EL (cell line): ENCODE measurements at places on chromosomes 7 and 10.
A peak's percentile ranks its signal among the peaks of the same experiment; 100 is the strongest.

DNA sequence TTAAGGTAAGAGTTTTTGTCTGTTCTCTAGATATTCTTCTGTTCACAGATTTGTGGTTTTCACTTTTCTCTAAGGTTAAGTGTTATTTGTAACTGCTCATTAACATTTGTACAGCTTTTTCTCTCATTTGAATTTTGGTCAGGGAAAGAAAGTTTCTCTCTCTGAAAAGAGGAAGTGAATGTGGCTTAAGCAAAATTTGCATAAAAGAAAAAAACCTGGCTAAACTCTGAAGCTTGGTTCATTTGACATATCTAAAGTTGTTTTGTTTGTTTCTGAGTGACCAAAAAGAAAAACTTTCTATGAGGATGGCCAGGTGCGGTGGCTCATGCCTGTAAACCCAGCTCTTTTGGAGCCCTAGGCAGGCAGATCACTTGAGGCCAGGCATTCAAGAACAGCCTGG lies 22.0 kb upstream of the SLC26A4 start:
- DNase-seq: no peak

DNA sequence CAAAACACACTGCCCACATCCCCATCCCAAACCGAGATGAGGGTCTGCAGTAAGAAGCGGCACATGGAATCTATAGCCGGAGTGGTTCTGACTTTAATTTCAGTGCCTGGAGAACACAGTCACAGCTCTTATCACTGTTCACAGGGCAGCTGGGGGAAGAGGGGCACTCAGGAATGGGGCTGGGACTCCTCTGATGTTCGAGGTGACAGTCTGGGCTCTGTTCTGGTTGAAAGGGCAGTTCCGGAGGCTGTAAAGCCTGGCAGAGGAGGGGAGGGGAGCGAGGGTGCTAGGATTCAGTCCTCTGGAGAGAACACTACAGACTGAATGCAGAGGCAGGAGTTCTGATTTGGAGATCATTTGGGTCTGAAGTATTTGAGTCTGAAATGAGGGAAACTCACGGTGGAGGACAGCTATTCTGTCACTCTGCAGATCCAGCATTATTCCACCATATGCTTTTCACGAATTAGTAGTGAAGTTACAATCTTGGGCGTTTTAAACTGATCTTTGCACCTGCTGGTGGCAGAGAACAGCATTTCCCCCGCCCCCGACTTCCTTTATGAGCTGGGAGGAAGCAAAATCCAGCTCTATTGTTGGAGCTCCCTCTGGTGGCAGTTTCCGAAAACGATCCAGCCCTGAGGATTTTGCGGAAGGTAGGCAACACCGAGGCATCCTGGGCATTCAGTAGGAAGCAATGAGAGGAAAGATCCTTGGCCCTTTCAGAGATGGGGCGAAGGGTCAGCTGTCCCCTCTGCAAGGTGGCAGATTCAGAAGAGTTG lies 22.7 kb upstream of the KCNK18 start:
- DNase-seq: peak; percentile 75

- DNase-seq: no peak
These were observed 212.7 kb downstream of the HDAC9 start for GRCh38 chr7:18708204-18708603.

DNA sequence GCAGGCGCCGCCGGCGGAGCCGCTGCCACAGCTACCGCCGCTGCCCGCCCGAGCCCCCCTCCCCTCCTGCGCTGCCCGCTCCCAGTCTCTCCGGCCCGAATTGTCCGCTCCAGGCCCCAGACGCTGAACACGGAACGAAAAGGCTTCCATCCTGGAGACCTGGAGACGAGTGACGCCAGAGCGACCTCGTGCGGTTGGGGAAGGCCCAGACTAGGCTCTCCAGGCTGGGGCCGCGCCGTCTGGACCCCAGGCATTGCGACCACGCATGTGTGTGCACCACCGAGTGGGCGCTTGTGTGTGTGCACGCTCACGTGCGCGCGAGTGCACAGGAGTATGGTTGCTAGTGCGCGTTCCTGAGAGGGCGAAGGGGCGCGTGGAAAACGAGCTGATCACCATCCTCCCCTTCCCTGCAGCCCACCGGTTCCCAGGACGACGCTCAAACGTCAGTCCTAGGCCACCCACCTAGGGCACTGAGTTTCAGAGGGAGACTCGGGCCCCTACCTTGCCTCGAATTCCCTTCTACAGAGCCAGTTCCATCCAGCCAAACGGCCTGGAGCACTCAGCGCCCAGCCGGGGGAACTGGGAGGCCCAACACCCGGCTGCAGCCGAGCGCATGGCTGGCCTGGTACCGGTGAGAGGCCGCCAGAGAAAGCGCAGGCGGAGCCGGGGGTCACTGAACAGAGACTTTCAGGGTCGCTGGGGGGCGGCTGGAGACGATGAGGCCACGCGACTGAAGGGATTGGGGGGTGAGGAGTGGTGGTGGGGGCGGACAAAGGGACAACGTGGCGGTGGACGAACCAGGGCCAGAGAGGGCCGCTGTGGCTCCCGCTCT lies 11.6 kb downstream of the LBX1 start:
- DNase-seq: peak; percentile 51

DNA sequence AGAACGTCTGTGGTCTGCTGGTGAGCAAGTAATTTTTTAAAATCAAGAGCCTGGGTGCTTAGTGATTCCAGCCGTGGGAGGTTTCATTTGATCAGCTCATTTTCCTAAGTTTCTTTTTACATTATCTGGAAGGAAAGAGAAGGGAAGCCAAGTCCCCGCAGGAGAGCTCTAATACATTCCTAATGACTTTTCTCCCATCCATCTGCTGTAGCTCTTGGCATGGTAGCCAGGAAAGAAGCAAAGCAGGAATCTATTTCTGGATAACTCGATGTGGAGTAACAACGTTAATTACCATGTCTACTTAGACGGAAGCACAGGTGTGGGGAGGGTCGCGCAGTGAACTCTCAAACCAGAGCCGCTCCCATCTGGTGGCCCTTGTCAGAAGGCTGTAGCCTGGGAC lies 121.9 kb downstream of the PAXIP1 start:
- DNase-seq: no peak

- no peak for DNase-seq
These were observed 63.1 kb upstream of the ADRB1 start for GRCh38 chr10:113980408-113981087.

DNA sequence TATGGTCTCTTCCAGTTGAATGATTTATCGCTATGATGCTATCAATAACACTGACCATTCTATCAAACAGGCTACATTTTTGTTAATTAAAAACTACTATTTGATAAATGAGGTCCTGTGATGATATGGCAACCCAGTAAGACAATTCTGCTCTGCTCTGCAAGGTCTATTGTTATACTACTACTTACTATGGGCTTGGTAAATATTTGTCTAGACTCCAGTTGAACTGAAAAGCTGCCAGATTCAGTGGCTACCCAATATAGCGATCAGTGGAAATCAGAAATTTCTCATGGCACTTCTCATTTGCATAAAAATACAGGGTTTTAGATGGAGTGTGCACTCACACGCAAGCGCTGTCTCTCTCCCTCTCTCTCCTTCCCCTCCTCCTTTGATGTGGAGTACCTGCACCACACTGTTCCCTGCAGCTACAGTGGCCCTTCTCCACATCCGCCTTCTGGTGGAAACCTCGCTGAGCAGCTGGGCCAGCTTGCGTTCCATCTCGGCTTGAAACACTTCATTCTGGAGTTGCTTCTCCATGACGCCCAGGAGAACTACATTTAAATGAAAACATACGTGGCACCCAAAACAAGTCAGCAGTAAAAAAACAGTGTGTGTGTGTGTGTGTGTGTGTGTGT lies 77.9 kb downstream of the KIAA1549 start:
- no peak for DNase-seq

- DNase-seq: no peak
These were observed 221.4 kb upstream of the NFE2L3 start for GRCh38 chr7:25930492-25931048.

DNA sequence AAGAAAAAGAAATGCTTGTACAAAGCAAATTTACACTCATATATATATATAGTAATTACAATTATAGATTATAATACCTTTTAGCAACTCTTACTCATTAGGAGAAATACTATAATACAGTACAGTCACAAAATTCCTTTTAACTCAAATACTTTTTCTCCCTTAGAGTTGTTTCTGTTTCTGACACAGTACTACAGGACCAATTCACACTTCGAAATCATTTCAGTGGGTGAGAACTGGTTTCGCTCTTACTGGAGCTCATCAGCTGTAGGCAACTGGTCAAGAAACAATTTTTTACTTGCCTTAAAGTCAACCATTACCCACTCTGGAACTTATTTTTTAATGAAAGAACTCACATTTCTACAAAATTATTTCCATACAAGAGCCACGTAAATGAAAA lies 6.0 kb downstream of the CCDC186 start:
- no peak for DNase-seq

DNA sequence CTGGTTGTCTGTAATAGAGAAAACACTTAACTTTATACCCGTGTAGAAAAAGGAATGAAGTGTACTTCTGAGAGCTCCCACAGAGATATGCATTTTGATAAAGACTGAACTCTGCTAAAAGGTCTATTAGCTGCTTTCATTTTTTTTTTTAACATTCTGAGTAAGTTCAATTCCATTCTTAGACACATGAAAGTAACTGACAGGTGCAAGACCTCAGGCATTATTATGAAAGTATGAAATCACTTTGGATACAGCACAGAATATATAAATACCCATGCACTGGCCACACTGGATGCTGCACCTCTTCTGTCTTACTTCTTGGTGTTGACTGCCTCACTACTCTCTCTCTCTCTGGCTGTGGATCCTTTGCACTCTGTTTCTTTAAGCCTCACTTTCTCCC lies 46.2 kb downstream of the VWDE start:
- DNase-seq: no peak

- no peak for DNase-seq
These were observed 1.1 kb upstream of the ZNF503 start for GRCh38 chr10:75402486-75403143.

DNA sequence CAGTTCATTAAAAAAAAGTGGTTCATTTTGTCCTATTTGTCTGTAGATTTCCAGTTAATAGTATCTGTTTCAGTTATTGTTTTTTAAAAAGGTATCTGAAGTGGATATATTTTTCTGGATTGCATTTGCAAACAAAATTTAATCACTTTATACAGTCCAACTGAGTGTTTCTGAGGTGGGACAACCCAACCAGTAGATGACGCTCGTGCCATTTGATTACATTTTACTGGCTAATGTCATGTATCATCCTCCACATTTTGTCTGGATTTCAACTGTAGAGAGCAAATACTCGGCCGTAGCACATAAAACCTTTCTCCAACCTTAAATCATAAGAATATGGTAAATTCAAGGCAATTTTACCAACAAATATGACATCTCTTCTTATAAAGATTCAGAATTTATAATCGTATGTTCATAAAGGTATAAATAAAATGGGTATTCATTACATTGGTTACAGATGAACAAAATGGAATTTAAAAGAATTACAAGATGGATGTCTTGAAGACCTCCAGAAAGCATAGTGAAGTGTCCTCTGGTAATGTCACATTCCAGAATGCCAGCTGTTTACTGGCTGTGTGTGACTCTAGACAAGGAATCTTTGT lies 789.0 kb downstream of the PHTF2 start:
- peak; percentile 37 for DNase-seq

DNA sequence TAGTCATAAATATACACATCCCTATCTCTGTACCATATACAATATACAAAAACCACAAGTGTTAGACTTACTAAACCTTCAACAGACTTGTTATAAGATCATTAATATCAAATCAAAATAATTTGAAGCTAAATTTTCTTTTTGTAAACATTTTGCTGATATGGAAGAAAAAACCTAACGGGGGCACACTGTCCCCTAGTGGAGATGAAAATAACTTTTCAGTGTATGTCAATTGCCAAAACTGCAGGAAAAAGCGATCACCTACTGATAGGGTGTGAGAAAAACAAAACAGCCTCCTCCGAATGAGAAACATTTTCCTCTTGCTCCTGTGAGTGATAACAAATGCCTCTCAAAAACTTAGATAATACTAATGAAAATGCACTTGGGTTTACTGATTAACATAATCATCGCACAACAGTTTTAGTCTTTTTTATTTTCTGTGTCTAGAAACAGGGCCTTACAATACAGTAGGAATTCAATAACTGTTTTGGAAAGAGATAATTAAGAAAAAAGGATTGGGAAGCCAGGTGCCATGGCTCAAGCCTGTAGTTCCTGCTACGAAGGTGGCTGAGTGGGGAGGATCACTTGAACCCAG lies 322.7 kb downstream of the CRPPA start:
- peak; percentile 15 for DNase-seq

GRCh38 chr7:135975166-135975565 lies 2.0 kb downstream of the MTPN start:
- DNase-seq: no peak

DNA sequence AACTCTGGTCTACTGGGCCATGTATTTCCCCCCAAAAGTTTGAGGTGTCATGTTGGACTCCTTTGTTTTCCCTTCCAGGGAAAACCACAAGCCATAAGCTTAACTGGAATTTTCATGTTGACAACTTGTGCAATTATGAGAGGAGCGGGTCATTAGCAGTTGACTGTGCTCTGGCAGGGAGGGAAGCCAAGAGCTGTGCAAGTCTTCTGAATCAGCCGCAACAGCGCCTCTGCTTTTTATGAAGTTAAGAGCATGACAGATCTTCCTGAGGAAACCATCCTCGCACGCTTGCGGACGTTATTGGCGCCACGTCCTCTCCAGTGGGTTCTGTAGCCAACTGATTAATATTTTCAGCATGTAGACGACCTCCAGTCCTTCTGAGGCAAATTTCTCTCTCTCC lies 148.7 kb upstream of the MKI67 start:
- no peak for DNase-seq

- no peak for DNase-seq
These were observed 24.0 kb downstream of the GRM3 start for GRCh38 chr7:86667732-86668131.

- DNase-seq: no peak
These were observed 3.5 kb downstream of the HK1 start for GRCh38 chr10:69281507-69282413.

DNA sequence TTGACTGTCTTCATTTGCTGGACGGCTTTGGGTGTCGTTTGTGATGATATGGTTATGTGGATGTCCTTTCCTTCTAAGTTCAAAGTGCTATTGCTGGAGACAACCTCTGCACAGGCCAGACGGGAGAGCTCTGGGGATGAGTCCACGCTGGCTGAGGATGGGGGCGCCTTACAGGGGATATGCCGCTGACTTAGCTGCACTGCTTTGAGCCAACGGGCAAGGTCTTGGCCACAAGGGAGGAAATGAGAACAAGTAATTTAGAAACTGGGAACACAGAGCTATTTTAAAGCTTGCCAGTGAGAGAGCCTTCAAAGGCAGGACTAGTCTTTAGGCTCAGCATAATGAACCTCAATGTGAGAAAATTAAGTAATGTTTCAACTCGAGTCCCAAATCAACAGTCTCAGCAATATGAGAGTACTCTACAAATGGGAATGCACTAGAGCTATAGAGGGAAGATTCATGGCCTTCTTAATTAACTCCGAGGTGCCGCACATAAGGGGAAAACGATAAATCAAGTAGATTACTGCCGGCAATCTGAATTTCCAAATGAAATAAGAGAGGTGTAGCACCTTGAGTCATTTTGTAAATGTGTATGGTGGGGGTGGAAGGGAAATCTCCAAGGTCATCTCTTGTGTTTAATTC lies 209.3 kb downstream of the JAZF1 start:
- DNase-seq: no peak

DNA sequence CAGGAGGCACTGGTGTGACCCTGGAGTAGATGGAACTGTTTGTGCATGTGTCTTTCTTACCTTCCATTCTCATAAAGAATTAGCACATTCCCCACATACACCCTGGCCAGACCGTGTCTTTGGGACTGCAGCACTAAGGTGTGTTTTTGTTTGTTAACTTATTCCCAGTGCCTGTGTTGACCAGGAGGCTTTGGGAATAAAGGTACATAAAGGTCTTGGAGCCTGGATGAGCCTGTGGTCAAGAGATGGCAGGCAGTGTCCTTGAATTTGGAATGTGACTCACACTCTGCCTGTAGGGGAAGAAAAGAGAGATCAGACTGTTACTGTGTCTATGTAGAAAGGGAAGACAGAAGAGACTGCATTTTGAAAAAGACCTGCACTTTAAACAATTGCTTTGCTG lies 137.6 kb downstream of the LYZL1 start:
- no peak for DNase-seq
